ENCODE measurements at places on chromosomes 4 and X.

DNA sequence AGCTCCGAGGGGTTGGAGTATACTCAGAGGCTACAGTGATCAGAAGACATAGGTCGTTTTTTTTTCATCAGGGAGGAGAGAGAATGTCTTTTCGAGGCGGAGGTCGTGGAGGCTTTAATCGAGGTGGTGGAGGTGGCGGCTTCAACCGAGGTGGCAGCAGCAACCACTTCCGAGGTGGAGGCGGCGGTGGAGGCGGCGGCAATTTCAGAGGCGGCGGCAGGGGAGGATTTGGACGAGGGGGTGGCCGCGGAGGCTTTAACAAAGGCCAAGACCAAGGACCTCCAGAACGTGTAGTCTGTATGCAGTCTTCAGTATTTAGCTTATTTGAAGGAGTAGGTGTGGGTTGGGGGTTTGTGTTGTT is 500 bp downstream of the GAR1 start:
- DNase-seq: peak; percentile 25

GRCh38 chr4:8762356-8762755 is 109.3 kb downstream of the HMX1 start:
- DNase-seq: no peak

GRCh38 chr4:1834047-1834775 is 21.7 kb downstream of the LETM1 start:
- no peak for DNase-seq

GRCh38 chr4:57373991-57374390 is 263.8 kb upstream of the IGFBP7 start:
- no peak for DNase-seq

GRCh38 chr4:36177946-36178345 is 66.4 kb downstream of the ARAP2 start:
- DNase-seq: no peak

GRCh38 chrX:44054863-44055601 is 81.8 kb upstream of the NDP start:
- no peak for DNase-seq

- DNase-seq: no peak
Measured at GRCh38 chr4:46894826-46895225, 14.2 kb downstream of the COX7B2 start.

DNA sequence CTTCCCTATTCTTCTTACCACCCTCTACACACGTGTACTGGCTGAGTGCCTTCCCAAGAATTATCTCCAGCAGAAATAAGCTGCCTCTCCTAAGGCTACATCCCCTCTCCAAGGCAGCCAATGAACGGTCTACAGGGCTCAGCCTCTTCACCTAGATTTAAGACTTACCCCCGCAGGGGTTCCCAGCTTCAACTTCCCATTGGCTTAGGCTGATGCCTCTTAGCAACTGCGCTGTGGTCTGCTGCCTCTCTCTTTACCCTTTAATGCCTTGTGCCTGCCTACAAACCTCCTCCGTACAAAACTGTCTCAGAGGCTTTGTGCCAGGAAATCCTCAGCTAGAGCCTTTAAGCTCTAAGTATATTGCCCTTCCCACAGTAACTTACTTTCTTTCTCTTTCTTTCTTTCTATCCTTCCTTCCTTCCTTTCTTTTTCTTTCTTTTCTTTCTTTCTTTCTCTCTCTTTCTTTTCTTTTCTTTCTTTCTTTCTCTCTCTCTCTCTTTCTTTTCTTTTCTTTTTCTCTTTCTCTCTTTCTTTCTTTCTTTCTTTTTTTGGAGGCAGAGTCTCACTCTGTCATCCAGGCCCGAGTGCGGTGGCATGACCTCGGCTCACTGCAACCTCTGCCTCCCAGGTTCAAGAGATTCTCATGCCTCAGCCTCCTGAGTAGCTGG is 15.1 kb upstream of the PIGA start:
- DNase-seq: peak; percentile 79

DNA sequence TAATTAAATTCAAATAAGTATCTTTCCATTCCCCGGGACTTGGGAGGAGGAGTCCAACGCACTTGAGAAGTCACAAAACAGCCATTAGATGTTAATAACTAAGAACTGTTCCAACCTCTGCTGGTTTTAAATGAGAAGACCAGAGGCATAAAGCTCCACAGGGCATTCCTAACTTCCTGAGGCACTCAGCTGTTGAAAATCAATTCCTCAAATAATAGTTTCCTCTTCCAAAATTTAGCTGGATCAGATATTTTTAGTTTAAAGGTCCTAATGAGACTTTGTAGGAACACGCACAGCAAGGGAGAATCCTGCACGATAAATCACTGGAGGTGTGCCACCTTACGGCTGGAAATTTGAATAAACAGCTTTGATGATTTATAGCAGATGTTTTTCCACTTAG is 504.3 kb upstream of the ZFP42 start:
- DNase-seq: no peak

DNA sequence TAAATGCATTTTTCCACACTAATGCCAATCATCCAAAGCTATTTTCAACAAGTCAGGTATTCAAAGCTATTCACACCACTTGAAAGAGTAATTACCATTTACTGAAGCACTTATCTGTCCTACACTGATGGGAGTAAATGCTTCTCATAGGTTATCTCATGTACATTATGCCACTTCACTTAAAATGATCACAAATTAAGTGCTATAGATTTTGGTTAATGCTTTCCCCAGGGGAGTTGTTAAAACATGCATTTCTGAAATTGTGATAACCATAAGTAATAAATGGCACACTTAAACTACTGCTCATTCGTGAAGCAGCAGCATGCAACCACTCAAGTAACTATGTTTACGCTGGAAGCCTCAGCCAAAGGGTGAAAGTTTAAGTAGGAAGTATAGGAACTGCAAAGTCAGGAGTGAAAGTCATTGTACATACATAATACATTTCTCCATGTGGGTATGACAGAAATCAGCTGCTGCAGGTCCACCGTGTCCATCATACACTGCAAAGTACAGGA is 6.6 kb downstream of the PPM1K start:
- DNase-seq: no peak

DNA sequence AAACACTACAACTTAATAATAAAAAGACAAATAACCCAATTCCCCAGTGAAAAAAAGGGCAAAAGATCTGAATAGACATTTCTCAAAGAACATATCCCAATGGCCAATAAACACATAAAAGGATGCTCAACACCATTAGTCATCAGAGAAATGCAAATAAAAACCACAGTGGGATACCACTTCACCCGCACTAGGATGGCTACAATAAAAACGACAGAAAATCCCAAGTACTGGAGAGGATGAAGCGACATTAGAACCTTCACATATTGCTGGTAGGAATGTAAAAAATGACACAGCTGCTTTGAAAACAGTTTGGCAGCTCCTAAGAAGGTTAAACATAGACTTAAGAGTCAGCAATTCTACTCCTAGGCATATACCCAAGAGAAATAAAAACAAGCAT is 140.6 kb upstream of the ARX start:
- no peak for DNase-seq

DNA sequence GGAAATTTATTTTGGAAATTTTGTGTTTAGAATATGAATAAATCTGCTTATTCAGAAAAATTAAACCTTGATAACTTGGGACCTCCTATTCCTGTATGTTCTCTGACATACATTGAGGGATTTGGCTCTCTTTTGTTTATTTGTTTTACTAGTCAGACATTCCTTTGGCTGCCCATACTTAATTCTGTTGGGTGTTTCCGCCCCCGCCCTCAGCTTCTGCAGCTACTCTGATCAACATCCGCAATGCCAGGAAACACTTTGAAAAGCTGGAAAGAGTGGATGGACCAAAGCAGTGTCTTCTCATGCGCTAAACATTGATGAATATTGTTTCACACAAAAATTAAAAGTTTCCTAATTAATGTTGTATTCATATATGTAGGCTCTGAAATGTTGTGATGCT is 40.5 kb downstream of the RRAGB start:
- DNase-seq: no peak

DNA sequence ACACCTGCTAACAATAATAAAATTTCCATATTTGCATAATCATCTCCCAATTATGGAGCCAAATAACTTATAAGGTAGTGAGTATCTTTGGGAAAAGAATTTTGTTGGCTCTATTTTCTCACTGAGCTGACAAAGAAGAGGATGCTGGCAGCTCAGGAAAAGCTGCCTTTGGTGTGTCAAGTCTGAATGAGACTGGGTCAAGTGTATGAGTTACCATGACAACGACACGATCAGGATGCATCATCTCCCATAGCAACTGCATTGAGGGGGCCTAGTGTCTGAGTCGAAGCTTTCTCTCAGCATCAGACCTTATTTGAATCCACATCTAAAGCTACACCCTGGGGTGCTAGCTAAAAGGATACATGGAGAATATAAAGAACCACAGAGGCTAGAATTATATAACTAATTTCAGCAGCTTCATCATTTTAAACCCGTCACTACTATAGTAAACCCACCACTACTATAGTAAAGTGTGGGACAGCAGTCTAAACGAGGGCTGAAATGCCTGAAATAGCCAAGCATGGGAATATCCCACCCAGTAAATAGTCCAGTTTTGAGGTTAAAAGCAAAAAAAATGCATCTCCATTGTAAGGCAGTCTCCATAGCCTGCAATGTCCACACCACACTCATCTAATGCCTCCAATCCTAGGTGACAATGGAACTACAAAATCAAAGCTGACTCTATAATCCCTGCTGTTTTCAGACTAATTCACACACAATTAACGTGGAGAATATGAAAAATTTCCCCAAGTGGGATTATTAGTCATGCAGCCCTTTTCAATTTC is 16.0 kb downstream of the GSPT2 start:
- no peak for DNase-seq

DNA sequence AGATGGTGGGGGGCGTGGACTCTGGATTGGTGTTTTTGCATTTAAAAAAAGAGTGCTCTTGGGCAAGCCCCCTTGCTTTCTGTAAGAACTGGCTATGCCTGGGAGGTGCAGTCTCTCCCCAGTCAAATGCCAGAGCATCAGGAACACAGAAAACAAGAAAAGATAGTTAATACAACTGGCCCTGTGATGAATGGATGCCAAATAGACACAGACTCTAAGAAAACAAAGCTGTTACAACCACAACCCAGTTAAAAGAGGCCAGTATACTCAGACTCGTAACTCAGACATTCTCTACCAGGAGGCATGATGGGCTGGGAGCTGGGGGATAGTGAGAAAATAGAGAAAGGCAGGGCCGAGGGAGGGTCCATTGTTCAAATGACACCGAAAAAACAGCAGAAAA is 32.5 kb upstream of the C1QTNF7 start:
- no peak for DNase-seq

GRCh38 chrX:126394681-126395080 is 157.9 kb downstream of the DCAF12L1 start:
- no peak for DNase-seq

- peak; percentile 41 for DNase-seq
Measured at GRCh38 chrX:40143001-40143400, 45.2 kb upstream of the BCOR start.

GRCh38 chr4:83282049-83282535 is 2.5 kb downstream of the COQ2 start:
- DNase-seq: peak; percentile 19
